ENCODE measurements at places on chromosomes 1 and 21.

- no peak for DNase-seq
Measured at GRCh38 chr1:203492082-203492747, 1.7 kb upstream of the OPTC start.

GRCh38 chr1:174134003-174134659 lies 25.2 kb upstream of the RABGAP1L start:
- no peak for DNase-seq

DNA sequence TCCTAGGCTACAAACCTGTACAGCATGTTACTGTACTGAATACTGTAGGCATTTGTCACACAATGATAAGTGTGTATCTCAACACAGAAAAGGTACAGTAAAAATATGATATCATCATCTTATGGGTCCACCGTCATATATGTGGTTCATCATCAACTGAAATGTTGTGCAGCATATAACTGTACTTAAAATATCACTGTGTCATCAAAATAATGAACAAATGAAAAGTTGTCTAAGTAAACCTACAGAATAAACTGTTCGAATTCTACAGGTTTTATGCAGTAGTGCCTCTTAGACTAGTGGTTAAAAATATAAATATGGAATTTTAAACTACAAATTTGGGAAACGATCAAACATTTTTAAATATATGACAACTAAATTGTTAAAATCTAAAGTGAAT lies 328.8 kb downstream of the KCTD3 start:
- DNase-seq = no peak

- peak; percentile 25 for DNase-seq
Measured at GRCh38 chr1:84352298-84353106, 45.8 kb upstream of the DNASE2B start.

- DNase-seq = peak; percentile 72
Measured at GRCh38 chr1:20483833-20484518, 2.0 kb downstream of the CAMK2N1 start.

GRCh38 chr1:150280138-150280707 lies 2.1 kb upstream of the CIART start:
- no peak for DNase-seq

GRCh38 chr1:235108876-235109275 lies 19.8 kb downstream of the TOMM20 start:
- DNase-seq = no peak

DNA sequence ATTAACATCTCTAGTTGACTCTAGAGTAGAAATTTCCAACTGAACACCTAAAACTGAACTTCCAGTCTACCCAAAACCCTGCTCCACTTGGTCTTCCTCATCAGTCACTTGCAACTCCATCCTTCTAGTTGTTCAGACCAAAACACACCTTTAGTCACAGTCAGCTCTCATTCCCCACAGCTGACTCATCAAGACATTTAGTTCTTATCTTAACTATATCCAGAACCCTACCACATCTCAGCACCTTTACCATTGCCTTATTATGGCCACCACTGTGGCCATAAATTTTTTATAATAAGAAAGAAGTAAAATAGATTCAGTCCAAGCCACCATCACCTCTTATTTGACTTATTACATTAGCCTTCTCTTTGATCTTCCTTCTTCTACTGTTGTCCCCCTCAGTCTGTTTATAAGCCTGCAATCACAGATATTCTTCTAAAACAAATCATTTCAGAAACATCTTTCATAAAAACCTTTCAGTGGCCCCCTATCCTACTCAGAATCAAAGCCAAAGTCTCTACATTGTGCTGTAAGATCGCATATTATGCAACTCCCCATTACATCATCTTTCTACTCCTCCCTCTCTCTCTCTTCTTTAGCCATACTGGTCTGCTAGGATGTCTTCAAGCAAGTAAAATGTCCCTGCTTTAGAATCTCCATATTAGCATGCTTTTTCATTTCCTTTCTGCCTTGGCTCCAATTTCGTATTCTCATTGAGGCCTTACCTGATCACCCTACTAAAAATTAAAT lies 275.9 kb downstream of the LRRC40 start:
- DNase-seq = no peak

- no peak for DNase-seq
Measured at GRCh38 chr21:16775076-16775475, 737.8 kb upstream of the CXADR start.

- no peak for DNase-seq
Measured at GRCh38 chr1:162133566-162133965, 64.1 kb downstream of the NOS1AP start.

DNA sequence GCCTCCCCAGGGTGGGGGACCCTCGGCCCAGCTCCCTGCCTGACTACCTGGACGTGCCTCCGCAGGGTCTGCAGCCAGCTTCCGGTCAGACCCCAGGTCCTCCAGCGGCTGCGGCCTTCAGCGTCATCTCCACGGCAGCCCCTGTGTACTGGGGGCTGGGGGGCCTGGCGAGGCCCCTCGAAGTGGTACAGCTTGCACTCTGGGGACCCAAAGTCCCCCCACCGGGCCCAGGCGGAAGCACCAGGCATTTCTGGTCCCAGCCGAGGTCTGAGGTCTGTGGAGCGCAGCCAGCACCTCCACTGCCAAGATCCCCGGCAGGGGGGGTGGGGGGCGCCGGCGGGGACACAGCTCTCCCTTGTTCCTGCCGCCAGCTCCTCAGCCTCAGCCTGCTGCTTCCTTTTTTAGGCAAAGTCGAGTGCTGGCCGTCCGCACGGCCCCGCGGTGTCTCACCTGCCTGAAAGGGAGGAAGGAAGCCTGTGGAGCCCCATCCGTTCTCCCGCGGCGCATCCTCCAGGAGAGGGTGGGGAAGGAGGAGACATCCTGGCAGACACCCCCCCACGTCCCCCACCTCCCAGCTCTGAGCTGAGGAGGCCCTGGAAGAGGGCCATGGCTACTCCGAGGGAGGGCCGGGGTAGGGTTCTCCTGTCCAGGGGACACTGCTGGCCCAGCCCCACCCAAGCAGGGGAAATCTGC lies 1.2 kb upstream of the VWA1 start:
- no peak for DNase-seq

- DNase-seq = no peak
Measured at GRCh38 chr1:95426772-95427171, 192.8 kb downstream of the RWDD3 start.

DNA sequence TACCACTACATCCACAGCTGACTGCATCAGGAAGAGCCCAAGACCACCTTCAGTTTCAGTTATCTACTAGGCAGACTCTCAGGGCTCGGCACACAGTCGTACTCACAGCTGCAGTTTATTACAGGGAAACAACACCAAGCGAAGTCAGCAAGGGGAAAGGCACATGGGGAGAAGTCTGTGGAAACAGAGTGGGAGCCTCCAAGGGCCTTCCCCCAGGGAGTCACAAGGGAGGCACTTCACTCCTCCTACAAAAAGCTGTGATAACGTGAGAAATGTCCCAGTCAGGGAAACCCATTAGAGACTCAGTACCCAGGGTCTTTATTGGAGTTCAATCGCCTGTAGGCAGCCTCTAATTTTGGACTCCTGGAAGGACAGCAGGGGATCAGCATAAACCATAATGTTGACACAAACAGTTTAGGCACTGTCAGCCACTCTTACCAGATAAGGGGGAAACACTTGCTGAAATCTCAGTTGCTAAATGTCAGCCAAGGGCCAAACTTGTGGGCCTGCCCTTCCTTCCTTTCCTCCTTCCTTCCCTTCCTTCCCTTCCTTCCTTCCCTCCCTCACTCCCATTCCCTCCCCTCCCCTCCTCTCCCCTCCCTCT lies 444.0 kb downstream of the SMYD3 start:
- no peak for DNase-seq

- no peak for DNase-seq
Measured at GRCh38 chr1:182415789-182416188, 15.3 kb upstream of the TEDDM1 start.

- no peak for DNase-seq
Measured at GRCh38 chr1:2582391-2582790, 4.2 kb upstream of the PRXL2B start.

DNA sequence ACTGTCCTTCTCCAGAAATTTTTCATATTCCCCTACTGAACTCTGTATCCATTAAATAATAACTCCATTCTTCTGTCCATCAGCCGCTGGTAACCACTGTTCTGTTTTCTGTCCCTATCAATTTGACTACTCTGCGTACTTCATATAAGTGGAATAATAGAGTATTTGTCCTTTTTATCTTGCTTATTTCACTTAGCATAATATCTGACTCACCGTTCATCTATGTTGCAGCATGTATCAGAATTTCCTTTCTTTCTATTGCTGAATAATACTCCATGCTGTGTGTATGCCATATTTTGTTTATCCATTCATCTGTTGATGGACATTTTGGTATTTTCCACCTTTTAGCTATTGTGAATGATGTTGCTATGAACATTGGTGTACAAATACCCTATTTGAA lies 71.9 kb downstream of the CEP350 start:
- no peak for DNase-seq

GRCh38 chr1:194447636-194448035 lies 1261.2 kb upstream of the B3GALT2 start:
- DNase-seq = no peak

- no peak for DNase-seq
Measured at GRCh38 chr1:8343464-8344001, 25.6 kb downstream of the SLC45A1 start.

DNA sequence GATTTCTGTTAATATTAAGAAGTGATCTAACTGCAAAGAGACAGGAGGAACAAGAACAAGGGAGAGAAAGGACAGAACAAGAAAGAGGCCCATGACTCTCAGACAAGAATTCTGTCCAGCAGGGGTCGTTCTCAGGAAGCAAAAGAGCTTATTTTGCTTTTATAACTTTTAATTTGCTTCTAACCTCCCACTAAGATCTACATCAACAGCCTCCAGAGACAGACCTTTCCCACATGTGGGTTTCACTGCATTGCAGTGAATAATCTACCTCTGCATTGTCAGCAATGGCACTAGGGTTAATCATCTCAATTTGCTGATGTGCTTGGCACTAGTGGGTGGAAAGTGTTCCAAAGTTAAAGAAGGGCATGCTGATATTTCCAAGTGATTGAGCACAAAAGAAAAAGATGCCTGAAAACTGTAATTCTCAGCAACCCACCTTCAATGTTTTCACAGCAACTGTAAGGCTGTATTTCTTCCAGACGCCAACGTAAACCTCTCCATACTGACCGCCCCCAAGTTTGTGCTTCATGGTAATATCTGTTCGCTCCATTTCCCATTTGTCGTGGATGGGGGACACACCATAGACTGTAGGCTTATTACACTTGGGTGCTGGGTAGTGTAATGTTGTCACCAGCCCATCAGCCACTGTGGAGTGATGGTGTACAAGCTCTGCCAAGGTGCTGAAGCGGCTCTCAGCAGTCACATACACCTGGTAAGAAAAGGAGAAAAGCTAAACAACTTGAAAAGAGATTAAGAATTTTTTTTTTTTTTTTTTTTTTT lies 39.5 kb downstream of the TOR3A start:
- DNase-seq = no peak

DNA sequence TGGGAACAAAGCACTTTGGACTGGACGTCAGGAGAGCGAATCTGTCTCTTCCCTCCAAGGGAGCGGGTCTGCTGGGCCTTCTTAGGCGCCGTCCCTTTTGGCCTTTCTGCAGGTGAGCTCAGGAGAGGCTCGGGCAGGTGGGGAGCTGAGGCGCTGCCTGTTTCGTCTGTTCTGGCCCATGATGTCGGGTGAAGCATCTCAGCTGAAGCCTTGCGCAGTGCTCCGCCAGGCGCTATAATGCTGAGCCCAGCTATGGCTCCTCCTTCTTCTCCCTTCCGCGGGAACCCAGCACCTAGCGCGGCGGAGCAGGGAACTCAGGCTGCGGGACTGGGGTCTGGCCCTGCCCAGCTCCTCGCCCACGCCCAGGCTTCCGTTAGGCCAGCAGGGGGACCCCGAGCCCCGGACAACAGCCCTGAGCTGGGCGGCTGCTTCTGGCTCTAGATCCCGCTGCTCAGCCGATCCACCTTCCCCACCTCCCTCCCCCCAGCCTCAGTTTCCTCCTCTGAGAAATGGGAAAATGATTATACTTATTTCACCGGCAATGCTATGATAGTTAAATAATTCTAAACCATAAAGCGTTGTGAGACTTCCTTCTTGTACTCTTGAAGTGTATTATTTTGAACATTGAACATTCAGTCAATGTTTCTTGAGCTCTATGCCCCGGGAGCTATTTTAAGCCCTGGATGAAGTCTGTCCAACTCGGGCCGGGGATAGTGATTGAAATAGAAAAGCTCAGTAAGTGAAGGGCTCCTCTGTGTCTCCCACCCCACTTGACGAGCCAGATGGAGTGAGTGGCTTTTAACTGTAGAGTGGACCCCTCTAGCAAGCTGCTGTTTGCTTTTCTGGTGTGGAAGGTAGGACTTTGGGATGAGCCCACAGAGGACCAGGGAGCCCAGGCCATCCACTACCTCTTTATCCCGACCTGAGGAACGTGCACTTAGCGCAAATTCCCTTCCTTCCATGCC lies 9.6 kb upstream of the ADORA1 start:
- peak; percentile 46 for DNase-seq

GRCh38 chr1:149917571-149918144 lies at the start of gene SV2A:
SV2A (minus strand) TSS chr1:149917844; CDS start chr1:149913840, 4,004 bp downstream.
- peak; percentile 75 for DNase-seq

- no peak for DNase-seq
Measured at GRCh38 chr1:67919274-67920072, 86.2 kb upstream of the GNG12 start.

- no peak for DNase-seq
Measured at GRCh38 chr1:99176753-99177152, 87.5 kb upstream of the PLPPR4 start.
